Stimulated activated CD4-positive, alpha-beta T cell treated with anti-CD3 and anti-CD28 coated beads, Interleukin-1b, Interleukin-23, amount 100 ng/mL, for 48 hours (primary cell): ENCODE measurements at places on chromosomes 3 and 15.

GRCh38 chr15:46411900-46412299 lies 777.1 kb downstream of the SQOR start:
- DNase-seq, result no peak

- DNase-seq, result no peak
Observed at GRCh38 chr3:182597621-182598041, 195.7 kb upstream of the ATP11B start.

- DNase-seq, result no peak
Observed at GRCh38 chr3:42884324-42884723, 8.6 kb upstream of the CYP8B1 start.

GRCh38 chr15:80010131-80010673 lies 39.2 kb upstream of the BCL2A1 start:
- no peak for DNase-seq

- no peak for DNase-seq
Observed at GRCh38 chr3:169348276-169348675, 315.2 kb downstream of the MECOM start.

DNA sequence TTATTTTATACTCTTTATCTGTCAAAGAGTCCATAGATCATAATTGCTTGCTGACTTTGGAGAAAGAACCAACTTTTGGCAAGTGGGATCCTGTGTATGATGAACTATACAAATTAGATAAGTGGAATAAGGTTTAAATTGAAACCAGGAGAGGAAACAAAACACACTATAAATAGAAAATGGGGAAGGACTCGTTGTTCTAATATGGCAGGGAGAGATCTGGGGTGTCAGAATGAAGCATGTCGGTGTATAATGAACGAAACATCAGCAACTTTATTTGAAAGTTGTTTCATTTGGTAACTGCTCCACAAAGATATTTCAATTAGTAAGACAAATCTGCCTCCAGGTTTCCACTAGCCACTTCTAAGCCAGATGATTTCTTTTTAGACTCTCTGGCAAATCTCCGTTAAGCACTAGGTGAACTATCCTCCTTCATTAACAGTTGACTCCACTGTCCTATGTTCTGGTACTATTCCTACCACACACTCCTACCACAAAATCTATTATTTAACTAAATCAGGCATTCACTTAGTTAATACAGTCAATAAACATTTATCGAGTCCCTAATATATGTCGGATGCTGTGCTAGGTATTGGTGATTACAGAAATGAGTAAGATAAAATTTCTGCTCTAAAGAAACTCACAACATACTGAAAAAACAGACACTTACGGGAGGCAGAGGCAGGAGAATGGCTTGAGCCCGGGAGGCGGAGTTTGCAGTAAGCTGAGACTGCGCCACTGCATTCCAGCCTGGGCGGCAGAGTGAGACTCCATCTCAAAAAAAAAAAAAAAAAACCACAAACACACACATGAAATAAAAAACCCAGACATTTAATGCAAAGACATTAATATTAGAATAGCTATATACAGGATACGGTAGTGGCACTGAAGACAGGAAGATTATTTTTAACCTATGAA lies 20.1 kb downstream of the SLC15A2 start:
- no peak for DNase-seq

- DNase-seq, result no peak
Observed at GRCh38 chr3:148439254-148439822, 258.4 kb upstream of the AGTR1 start.

DNA sequence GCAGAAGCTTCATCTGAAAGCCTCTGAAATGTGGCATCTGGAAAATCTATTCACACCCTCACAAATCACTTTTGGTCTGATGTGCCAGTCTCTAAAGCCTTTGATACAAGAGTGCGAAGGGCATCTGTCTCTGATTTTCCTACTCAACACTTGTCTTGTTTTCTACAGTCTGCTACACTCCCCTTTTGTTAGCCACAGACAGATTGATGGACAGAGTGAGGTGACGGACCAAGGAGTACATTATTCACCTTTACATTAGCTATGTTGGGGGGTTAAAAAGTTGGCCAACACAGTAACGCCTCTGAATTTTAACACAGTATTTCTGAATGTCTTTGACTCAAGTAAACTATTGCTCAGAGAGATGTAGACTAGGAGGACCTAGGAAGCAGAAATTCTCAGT lies 63.1 kb downstream of the TNIK start:
- DNase-seq, result no peak

DNA sequence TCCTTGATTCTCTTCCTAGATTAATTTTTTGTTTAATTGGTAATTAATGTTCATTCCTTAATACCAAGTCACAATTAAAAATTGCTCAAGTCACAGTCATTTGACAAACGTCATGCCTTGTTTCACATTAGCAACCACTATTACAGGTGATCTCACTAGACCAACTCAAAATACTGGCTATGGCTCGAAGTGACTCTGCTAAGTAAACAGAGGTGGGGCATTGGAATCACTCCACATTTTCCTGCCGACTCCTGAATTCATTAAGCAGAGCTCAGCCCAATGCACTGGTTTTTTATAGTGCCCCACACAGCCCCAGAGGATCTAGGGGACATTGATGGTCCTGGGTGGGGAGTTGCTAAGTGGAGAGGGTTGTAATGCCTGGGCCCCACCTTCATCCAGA lies 201.2 kb upstream of the NSMCE3 start:
- no peak for DNase-seq

DNA sequence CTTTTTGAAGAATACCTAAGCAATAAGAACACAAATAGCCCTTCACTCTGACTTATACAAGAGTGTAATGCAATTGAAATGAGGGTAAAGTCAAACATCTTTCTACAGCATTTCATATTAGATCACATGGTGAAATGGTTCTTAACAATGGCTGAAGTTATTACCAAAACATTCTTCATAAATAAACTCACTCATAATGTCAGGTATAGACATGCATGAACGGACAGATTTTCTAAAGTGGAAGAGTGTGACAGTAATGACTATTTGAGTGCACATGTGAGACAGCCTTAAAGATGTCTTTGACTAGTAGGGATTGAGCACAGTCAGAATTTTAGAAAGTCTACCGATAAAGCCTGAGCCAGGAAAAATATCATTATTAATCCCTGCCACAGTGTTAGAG lies 471.0 kb downstream of the ZPLD1 start:
- no peak for DNase-seq
